GM23248 (cell line): ENCODE measurements at places on chromosomes 12 and 14. TPM values are rescaled to one million over a fixed set of nuclear protein-coding genes. Genes with fewer than 3 reads are reported as not detected.

The PLBD1 gene
- 0.51 and 0.65 TPM in 2 replicates for total RNA-seq

DNA sequence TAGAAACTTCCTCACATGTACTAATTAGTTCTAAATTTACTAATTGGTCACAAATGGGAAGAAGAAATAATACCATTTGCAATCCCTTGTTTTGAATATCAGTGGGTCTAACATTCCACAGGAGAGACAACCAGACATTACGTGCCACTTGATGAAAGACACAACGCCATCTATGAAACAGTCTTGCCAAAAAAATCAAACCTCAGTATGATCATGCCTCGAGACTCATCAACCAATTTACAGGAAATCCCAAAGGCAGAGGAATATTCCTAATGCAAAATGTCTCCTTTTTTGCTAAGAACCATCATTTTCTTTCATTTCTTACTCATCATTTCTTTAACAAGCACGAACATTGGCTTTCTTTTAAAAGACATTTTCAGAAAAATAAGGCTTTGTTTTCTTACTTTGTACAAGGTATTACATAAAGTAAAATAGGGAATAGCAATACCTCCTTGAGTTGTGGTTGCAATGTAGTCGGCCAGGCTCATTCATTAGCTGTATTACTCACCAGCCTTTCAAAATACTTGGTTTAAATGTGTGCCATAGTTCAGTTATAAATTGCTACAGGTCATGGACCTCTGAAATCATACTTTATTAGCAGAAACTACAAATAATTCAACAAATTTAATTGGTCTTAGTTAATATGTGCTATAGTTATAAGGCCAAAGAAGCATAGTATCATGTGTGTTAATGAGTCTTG, 436.2 kb upstream of the FLRT2 start:
- H3K4me3 ChIP-seq, result no peak overlapping the region
- H3K4me1 ChIP-seq, result peaks cover 21% of the 10 kb centered on the region
- no peaks in the 10 kb centered on the region for H3K36me3 ChIP-seq
- peak; percentile 58 for DNase-seq
- H3K27ac ChIP-seq, result no peak overlapping the region
- H3K27me3 ChIP-seq, result no peaks in the 10 kb centered on the region

DNA sequence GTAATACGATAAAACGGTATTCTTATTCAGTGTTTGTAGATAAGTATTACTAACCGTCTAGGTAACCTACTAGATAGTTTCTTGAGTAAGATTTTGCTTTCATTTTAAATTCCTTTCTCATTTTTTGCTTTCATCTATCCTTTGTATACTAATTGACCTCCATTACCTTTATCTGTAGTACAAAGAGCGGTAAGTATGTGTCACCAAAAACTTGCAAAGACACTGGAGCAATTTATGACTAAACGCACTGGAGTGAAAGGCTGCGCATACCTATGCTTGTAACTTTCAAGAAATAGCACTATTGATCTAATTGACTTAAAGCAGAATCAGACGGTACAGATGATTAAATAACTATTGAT, 1.7 kb downstream of the ARHGAP5 start:
- peak; percentile 36 for DNase-seq
- peak overlapping the region; percentile 93 for H3K27ac ChIP-seq
- peak overlapping the region; percentile 86 for H3K4me3 ChIP-seq
- no peaks in the 10 kb centered on the region for H3K27me3 ChIP-seq
- H3K4me1 ChIP-seq, result peaks cover 39% of the 10 kb centered on the region

DNA sequence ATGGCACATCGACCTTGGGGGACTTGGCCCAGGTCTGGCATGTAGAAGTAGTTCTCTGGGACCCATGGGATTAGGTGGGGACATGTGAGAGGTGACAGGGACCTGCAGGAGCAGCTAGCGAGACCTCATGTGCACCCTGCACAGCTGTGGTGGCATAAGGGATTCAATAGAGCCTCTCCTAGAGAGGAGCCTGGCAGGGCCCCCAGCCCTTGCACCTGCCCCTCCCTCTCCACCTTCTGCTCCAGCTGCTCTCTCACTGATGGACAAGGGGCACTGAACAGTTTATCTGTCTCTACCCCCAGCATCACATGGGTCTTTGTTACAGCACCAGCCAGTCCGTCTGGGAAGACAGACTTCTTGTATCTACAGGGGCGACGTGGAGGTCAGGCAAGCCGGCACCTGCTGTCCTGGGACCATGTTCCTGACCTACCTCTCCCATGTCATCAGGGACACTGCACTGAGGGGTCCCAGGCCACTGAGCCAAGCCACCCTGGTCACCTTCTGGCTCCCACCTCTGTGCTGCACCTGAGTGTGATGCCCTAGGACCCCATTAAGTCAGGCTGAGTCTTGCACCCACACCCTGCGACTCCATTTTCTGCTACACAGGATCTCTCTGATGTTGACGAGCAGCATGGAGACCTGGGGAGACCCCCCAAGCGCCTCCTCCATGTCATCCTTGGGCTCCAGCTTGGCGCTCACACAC, 32.6 kb downstream of the DDX11 start:
- no peaks in the 10 kb centered on the region for H3K4me1 ChIP-seq
- no peak for DNase-seq
- H3K27ac ChIP-seq, result no peak overlapping the region
- no peaks in the 10 kb centered on the region for H3K27me3 ChIP-seq
- H3K36me3 ChIP-seq, result no peaks in the 10 kb centered on the region
